ENCODE measurements at places on chromosomes 2 and 18. TPM values are rescaled to one million over a fixed set of nuclear protein-coding genes. Genes with fewer than 3 reads are reported as not detected.
A peak's percentile ranks its signal among the peaks of the same experiment; 100 is the strongest.

DNA sequence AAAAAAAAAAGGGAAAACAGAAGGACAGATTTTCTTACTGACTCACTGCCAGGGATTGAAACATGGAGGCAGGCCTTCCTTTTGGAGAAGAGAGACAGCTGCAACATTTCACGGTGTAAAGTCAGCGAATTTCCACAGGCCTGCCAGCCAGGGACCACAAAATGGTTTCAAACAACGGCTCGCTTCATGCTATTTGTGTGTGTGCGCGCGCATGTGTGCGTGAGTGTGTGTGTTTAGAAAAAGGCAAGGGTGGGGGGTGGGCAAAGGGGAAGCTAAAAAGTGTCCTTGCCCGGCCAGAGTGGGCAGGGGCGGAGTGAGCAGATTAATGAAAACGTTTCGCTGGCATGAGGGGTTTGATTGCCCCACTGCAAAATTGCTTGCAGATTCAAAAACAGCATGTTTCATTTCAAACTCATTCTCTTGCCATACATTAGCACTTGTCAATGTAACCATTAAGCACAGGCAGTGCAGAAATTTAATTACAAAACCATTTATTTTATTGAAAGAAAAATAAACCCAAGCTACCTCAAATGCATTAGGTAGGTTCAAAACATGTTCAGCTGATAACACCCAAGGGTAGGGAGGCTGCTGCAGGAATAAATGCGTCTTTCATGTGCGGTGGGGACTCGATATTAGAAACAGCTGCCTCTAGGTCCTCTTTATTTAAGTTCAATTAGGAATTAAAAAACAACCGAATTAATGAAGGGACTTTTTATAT is 182.1 kb upstream of the SIX2 start:
- no peak for DNase-seq
- no peak overlapping the region for H3K27ac ChIP-seq
- H3K27me3 ChIP-seq: peaks cover 22% of the 10 kb centered on the region
- H3K36me3 ChIP-seq: no peaks in the 10 kb centered on the region
- no peaks in the 10 kb centered on the region for H3K4me1 ChIP-seq
- no peak overlapping the region for H3K4me3 ChIP-seq

- no peaks in the 10 kb centered on the region for H3K4me1 ChIP-seq
- no peak overlapping the region for H3K4me3 ChIP-seq
- H3K36me3 ChIP-seq: no peaks in the 10 kb centered on the region
- no peak for DNase-seq
- H3K27ac ChIP-seq: no peak overlapping the region
These were observed 25.1 kb downstream of the SPDYA start for GRCh38 chr2:28835781-28836180.

- no peak overlapping the region for H3K4me3 ChIP-seq
- H3K36me3 ChIP-seq: no peaks in the 10 kb centered on the region
- DNase-seq: no peak
- H3K4me1 ChIP-seq: no peaks in the 10 kb centered on the region
- H3K27me3 ChIP-seq: no peaks in the 10 kb centered on the region
- no peak overlapping the region for H3K27ac ChIP-seq
These were observed 188.2 kb downstream of the PRKCE start for GRCh38 chr2:45839508-45840251.

MTA3 gene
- total RNA-seq: 42.4 TPM

DNA sequence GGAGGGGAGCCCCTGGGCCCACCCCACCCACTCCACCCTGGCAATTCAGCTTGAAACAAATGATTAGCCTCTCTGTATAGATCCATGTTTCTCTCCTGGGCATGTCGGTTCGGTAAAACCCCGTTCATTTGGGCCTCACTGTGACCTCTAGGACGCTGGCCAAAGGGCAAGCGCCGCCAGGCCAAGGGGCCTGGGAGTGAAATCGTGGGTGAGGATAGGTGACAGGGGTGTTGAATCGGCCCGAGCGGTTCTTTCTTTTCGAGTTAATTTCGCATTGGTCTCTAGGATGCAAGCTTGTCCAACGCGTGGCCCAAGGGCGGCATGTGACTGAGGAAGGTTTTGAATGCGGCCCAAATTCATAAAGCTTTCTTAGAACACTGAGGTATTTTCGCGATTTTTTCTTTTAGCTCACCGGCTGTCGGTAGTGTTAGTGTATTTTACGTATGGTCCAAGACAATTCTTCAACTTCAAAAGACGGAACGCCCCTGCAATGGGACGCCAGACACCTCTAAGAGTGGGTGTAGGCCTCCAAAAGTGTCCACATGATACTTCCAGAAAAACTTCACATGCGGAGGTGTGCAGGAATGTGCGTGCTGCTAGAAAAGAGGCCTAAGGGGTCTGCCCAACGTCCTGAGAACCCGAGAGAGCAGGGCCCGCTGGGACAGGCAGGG is 9.8 kb upstream of the ARID5A start:
- peaks cover 11% of the 10 kb centered on the region for H3K4me1 ChIP-seq
- DNase-seq: no peak
- H3K4me3 ChIP-seq: peak overlapping the region; percentile 77
- H3K27ac ChIP-seq: peak overlapping the region; percentile 44
- no peaks in the 10 kb centered on the region for H3K27me3 ChIP-seq

- peaks cover 4% of the 10 kb centered on the region for H3K27me3 ChIP-seq
- H3K27ac ChIP-seq: no peak overlapping the region
- H3K4me3 ChIP-seq: no peak overlapping the region
- no peak for DNase-seq
- no peaks in the 10 kb centered on the region for H3K4me1 ChIP-seq
These were observed 220.2 kb upstream of the SIX2 start for GRCh38 chr2:45229411-45229810.

GRCh38 chr18:72995558-72995957 is 127.8 kb upstream of the NETO1 start:
- H3K27ac ChIP-seq: no peak overlapping the region
- H3K27me3 ChIP-seq: no peaks in the 10 kb centered on the region
- H3K4me1 ChIP-seq: no peaks in the 10 kb centered on the region
- H3K36me3 ChIP-seq: no peaks in the 10 kb centered on the region

LCT gene
- total RNA-seq: 0.03 TPM

DNA sequence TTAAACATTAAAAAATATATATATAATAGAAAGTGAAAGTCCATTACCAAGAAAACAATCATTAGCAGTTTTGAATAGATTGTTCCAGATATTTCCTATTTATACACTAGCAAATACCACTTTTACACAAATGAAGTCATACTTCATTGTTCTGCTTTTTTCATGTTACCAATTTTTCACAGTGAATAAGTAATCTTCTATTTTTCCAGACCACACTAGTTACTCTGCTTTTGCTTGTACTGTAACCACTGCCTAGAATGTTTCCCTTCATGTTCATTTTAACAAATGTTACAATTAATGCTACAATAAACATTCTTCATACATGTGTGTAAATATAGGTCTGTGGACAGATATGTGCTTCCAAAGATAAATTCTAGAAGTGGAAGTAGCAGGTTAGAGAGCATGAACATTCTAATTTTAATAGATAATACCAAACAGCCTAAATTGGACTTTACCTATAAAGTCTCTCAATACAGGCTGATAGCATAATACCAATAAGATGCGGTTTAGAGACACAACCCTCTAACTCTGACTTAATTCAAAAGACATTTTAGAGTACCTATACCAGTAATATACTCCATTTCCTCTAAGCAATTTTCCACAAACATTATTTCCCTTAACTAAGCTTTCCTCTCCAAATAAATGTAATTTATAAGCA is 17.0 kb downstream of the ITSN2 start:
- no peak overlapping the region for H3K4me3 ChIP-seq
- no peaks in the 10 kb centered on the region for H3K36me3 ChIP-seq
- H3K4me1 ChIP-seq: peaks cover 3% of the 10 kb centered on the region
- no peak for DNase-seq

FAM124B gene
- 1.2 TPM for total RNA-seq

DES gene
- total RNA-seq: 1.3 TPM

- H3K4me1 ChIP-seq: no peaks in the 10 kb centered on the region
- DNase-seq: no peak
- no peaks in the 10 kb centered on the region for H3K36me3 ChIP-seq
These were observed 121.2 kb upstream of the CAVIN2 start for GRCh38 chr2:191968120-191968519.

DNA sequence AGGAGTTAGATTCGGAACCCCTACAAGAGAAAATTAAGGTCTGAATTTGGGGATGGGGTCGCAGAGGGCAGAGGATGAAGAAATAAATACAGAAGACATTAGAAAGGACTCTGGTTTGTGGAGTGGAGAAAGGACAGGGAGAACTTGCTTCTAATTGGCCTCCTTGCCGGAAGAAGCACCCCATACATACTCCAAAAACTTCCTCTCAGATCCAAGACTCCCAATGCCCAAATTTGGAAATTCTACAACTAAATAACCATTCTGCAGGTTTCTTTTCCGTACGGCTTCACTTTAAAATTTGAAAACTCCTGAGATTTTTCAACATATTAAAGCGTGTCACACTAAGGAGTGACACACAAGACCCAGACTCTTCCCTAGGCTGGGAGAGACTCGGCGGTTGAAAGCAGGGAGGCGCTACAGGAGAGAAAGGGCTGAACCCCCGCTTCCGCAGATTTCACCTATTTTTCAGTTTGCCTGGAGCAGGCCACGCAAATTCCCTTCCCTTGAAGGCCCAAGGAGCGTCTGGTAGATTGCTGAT is 478 bp downstream of the CLHC1 start:
- DNase-seq: no peak
- peaks cover 25% of the 10 kb centered on the region for H3K4me1 ChIP-seq
- H3K27me3 ChIP-seq: no peaks in the 10 kb centered on the region
- H3K4me3 ChIP-seq: peak overlapping the region; percentile 98
- H3K27ac ChIP-seq: peak overlapping the region; percentile 99
- peaks cover 33% of the 10 kb centered on the region for H3K36me3 ChIP-seq

- peaks cover 13% of the 10 kb centered on the region for H3K36me3 ChIP-seq
- H3K4me3 ChIP-seq: no peak overlapping the region
- no peak overlapping the region for H3K27ac ChIP-seq
- peaks cover 13% of the 10 kb centered on the region for H3K4me1 ChIP-seq
These were observed 44.9 kb downstream of the ANKMY1 start for GRCh38 chr2:240512666-240513535.

NEUROD1 gene
- total RNA-seq: not detected

EMILIN1 gene
- total RNA-seq: 0.85 TPM

LIMS3 gene
- total RNA-seq: not detected

KATNAL2 gene
- 1.3 TPM for total RNA-seq

ANKRD30BL gene
- total RNA-seq: not detected

DNA sequence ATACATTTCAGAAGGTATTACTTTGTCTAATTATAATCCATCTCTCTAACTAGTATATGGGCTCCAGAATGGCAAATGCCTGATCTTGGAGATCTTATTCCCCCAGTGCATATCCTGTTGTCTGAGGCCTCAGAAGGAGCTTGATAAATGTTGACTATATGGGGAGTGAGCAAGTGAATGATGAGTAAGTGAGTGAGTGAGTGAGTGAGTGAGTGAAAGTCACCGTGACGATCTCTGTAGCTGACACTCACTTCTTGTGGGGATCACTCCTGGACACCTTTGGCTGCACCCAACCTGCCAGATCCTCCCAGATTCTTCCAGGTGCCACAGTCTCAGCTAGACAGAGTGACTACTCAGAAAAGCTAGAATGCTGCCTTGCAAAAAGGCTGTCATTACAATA is 2.8 kb downstream of the XDH start:
- H3K27ac ChIP-seq: no peak overlapping the region
- no peaks in the 10 kb centered on the region for H3K36me3 ChIP-seq
- H3K4me3 ChIP-seq: no peak overlapping the region
- no peaks in the 10 kb centered on the region for H3K27me3 ChIP-seq

DNA sequence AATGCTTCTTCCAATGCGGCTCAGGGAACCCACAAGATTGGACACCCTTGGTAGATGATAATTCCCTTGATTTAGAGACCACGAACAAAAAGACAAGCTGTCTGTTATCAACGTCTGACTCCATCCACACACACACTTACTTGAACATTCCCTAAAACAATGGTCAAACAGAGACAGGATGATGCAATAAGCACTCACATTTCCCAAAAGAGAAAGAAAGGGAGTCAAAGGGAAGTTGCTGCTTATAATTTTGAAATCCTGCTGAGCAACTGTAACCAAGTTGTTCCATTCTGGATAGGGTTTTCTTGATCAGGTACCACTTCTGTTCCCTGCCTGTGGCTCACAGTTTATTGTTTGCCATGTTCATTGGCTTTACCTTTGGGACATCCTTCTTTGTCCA is 571.3 kb upstream of the CNTNAP5 start:
- H3K36me3 ChIP-seq: no peaks in the 10 kb centered on the region
- H3K27me3 ChIP-seq: no peaks in the 10 kb centered on the region
- no peak for DNase-seq
- H3K4me3 ChIP-seq: no peak overlapping the region
- H3K4me1 ChIP-seq: no peaks in the 10 kb centered on the region
- H3K27ac ChIP-seq: no peak overlapping the region

- no peak overlapping the region for H3K27ac ChIP-seq
- peaks cover 3% of the 10 kb centered on the region for H3K36me3 ChIP-seq
- no peak for DNase-seq
These were observed 8.2 kb upstream of the RNU2-63P start for GRCh38 chr2:88024509-88024908.

ASAP2 gene
- total RNA-seq: 0.30 TPM

Measured in T-cell (primary cell).